Stomach (tissue), 19 donors: ENCODE measurements at places on chromosomes 3 and 15. TPM values are rescaled to one million over a fixed set of nuclear protein-coding genes. Genes with fewer than 3 reads are reported as not detected.

GP5 gene
- total RNA-seq, result not detected

CLDN1 gene
- 7.0 TPM for total RNA-seq

- DNase-seq, result no peak
These were observed 185.3 kb downstream of the LSAMP start for GRCh38 chr3:116259984-116260383.

GRCh38 chr3:99425930-99426329 is 212.5 kb upstream of the COL8A1 start:
- DNase-seq, result no peak

DNA sequence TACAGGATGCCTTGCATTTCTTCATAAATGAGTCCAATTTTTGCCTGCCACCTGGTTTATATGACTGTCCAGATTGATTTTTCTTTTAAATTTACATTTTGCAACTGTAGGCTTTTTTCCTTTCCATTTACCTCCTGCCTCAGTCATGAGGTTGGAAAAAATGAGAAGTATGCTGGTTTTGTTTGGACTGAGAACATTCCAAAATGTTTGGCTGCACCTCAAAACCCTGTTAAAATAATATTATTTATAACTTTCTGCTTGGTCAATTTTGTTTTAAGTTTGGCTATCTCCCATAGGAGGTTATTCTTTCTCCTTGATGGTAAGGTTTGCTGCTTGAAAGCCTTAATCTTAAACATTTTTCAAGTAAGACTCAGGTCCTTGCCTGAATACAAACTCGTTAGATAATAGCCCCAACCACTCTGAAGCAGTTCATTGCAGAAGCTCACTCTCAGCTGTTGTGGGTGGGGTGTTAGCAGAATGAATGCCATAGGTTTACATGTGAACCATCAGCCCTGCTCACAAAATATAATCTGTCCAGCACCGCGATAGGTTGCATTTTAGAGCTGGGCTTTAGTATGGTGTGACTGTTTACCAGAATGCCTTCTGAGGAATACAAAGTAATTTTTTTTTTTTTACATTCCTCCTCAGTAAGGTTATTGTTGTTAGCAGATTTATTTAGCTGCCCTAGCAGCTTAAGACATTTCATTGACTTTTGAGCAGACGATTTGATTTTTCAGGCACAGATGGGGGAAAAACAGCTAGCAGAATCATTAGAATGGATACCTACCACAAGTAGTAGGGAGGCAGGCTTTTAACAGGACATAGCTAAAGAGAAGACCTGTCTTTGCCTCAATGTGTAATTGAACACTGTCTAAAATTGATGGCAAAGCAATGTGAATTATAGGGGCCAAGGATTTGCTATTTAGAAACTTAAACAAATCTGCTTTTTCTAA is 630.8 kb upstream of the KCNMB2 start:
- DNase-seq, result peak; percentile 39

GRCh38 chr3:131714585-131715220 is 211.9 kb upstream of the MRPL3 start:
- no peak for DNase-seq

DNA sequence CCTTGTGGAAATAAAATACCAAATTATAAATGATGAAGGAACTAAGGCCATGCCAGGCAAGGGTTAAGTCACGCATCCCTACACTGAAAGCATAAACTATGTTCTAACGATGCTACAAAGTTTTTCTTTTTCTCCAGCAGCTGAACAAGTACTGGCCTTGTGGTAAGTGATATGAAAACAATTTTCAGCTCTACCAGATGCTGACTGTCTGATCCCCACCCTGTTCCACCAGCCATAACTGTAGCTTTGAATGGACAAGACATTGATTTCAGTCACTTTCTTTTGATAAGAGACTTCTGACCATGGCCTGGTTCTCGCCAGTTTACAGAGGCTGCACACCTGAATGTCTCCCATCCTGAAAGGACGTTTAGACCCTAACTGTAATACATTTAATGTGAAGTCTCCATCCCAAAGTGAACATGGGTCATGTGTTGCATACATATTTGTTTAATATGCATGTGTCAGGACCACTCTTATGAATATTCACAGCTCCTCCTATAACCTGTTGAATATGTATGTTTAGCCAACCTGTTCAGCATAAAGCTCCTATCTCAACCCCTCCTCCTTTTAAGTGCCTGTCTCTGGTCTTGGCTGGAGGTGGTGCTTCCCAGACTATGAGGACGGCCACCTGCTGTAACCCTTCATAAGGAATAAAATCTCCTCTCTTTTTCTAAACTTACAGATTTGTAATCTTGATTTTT is 33.4 kb downstream of the MASP1 start:
- no peak for DNase-seq

GRCh38 chr3:139327861-139328260 is 16.0 kb upstream of the MRPS22 start:
- no peak for DNase-seq
